ENCODE measurements at places on chromosomes 13 and 19.

DNA sequence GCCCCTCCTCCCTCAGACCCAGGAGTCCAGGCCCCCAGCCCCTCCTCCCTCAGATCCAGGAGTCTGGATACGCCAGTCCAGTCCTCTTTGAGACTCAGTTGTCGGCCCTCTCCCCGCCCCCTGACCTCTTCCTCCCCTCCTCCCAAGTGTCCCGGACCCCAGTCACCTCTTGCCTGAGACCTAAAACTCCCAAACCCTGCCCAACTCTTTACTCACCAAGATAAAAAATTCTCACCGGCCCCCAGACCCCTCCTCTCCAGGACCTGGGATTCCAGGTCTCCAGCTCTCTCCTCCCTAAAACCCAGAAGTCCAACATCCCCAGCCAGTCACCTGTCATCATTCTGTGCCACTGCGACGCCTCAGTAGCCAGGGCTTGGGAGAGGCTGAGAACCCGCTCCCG is 1.4 kb upstream of the HSD17B14 start:
- DNase-seq, result no peak

GRCh38 chr19:11663181-11663591 is 65.9 kb downstream of the ZNF627 start:
- DNase-seq, result no peak

GRCh38 chr19:57947088-57947418 is 453 bp downstream of the ZNF256 start:
- no peak for DNase-seq

- DNase-seq, result no peak
Observed at GRCh38 chr13:43924549-43925245, 45.0 kb downstream of the LACC1 start.

DNA sequence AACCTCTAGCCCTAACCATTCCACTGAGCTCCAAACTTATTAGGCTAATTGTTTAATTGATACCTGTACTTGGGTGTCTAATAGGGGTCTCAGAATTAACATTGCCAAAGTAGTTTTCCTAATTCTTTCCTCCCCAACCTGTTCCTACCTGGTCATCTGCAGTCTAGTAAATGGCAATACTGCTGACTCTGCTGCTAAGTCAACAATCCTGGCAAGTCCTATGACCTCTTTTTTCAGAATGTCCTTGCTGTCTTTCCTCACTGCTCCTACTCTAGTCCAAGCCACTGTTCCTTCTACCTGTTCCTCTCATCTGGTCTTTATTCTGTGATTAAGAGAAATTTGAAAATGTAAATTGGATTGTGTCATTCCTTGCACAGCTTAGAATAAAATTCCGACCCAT is 143.9 kb downstream of the MTUS2 start:
- DNase-seq, result no peak

DNA sequence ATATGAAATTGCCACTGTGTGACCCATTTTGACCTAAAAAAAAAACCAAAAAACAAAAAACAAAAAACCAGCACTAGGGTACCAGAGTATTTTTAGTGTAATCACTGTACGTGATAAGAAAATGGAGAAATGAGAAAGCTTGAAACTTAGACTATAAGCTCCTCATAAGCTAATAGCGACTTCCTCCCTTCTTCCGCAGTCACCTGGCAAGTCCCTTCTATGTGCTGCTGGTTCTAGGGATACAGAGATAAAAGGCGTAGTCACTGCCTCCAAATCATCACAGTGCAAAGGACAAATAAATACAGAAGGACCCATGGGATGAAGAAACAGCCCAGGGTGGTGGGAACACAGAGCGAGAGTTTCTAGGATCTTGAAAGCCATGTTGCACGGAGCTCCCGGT is 190.3 kb downstream of the TM9SF2 start:
- DNase-seq, result no peak

DNA sequence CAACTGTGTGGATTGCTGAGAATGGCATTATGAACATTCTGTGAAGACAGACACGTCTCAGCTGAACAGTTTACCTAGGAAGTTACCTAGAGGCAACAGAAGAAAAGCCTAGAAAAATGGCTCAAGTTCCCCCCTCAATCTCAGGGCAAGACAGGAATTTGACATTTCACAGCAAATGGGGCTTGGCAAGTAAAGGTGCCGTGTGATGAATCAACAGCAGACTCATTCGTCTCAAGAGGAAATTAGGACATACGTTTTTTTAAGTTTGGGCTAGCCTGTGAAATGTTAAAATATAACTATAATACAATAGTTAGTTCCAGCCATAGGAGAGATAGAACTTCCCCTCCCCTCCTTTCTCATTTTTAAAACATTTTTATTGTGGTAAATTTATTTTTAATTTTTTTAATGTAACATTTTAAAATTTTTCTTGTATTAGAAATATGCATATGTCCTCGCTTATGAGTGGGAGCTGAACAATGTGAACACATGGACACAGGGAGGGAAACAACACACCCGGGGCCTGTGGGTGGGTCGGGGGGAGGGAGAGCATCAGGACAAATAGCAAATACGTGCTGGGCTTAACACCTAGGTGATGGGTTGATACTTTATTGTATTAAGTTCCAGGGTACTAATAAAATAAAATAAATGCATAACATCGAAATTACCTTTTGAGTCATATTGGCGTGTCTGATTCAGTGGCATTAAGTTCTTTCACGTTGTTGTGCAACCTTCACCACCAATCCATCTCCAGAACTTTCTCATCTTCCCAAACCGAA is 116.0 kb downstream of the COL4A2 start:
- DNase-seq, result no peak

DNA sequence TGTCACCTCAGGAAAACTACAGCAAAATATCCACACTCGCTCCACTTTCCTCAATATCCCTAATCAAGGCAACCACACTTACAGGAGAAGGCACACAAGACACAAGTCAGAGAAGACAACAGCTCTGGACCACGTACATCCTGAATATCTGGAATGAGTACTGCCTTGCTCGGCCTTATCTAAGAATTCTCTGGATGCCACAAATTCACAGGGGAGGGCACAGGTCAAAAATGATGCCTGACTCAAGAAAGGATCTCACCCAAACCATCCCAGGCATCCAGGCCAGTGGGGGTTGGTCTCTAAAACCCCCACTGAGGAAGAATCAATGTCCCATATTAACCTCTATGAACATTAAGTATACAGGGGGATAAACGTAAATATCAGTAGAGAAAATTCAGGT is 29.9 kb downstream of the ATP7B start:
- no peak for DNase-seq

GRCh38 chr19:17846146-17846545 is 1.6 kb downstream of the JAK3 start:
- DNase-seq, result no peak

GRCh38 chr19:50047671-50048070 is 21.9 kb downstream of the ZNF473 start:
- DNase-seq, result no peak

- no peak for DNase-seq
Observed at GRCh38 chr19:35228177-35228930, at the start of gene FAM187B. Gene FAM187B, minus strand, starts transcription at chr19:35228739. Its CDS starts 59 bp downstream, at chr19:35228680.

DNA sequence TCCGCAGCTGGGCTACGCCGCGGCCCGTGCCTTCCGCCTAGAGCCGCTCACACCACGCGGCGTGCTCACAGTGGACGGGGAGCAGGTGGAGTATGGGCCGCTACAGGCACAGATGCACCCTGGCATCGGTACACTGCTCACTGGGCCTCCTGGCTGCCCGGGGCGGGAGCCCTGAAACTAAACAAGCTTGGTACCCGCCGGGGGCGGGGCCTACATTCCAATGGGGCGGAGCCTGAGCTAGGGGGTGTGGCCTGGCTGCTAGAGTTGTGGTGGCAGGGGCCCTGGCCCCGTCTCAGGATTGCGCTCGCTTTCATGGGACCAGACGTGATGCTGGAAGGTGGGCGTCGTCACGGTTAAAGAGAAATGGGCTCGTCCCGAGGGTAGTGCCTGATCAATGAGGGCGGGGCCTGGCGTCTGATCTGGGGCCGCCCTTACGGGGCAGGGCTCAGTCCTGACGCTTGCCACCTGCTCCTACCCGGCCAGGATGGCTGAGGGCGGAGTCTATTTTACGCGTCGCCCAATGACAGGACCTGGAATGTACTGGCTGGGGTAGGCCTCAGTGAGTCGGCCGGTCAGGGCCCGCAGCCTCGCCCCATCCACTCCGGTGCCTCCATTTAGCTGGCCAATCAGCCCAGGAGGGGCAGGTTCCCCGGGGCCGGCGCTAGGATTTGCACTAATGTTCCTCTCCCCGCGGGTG is 7.4 kb downstream of the DBP start:
- no peak for DNase-seq

DNA sequence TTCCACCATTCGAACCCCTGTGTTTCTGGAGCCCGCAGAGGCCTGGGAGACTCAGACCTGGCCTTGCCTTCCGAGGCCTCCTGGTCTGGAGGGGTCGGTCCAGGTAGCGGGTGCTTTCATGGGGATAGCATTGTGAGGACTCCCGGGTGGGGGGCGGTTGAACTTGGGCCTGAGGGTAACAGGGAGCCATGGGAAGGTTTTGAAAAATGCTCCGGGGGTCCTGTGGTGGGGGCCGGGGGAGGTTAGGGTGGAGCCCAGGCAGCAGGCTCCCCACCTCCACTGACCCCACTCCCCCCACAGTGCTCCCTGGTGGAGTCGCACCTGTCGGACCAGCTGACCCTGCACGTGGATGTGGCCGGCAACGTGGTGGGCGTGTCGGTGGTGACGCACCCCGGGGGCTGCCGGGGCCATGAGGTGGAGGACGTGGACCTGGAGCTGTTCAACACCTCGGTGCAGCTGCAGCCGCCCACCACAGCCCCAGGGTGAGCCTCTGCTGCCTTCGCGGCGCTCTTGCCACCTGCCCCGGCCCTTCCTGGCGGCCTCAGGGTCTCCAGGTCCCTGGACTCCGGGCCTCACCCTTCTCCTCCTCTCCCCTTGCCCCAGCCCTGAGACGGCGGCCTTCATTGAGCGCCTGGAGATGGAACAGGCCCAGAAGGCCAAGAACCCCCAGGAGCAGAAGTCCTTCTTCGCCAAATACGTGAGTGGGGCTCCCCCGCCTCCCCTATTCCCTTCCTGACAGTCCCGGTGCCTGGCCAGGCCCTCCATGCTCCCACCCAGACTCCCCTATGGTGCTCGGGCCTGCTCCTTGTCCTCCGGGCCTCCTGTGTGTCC is 3.8 kb upstream of the GARIN5A start:
- DNase-seq, result no peak

- no peak for DNase-seq
Observed at GRCh38 chr19:3350014-3350663, 16.2 kb upstream of the NFIC start.

GRCh38 chr13:79992111-79992510 is 348.8 kb downstream of the SPRY2 start:
- DNase-seq, result no peak

- DNase-seq, result no peak
Observed at GRCh38 chr13:60973529-60973928, 442.1 kb downstream of the PCDH20 start.

DNA sequence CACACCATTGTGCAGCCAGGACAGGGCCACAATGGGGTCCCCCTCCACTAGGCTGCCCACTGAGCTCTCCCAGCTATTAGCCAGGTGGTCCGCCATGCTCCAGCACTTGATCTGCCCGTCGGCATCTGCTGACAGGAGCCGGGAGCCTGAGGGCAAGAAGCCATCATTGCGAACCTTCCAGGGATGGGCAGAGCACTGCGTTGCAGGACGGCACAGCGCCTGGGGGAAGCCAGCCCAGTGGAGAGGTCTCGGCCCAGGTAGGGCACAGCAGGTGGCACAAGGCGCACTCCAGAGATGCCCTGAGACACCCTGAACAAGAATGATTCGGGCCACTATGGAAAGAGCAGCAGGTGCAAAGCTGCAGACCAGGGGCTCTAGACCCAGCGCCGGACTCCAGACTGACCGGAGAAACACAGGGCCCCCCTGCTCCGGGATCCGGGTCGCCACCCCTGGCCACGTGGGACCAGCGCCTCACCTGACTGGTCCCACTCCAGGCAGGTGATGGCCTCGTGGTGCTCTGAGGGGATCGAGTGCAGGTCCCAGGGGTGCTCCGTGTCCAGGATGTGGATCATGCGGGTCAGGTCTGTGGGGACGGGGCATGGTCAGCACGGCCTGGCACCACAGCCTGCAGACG is 3.2 kb downstream of the MED16 start:
- no peak for DNase-seq

GRCh38 chr19:39390451-39390750 is 505 bp downstream of the PAF1 start:
- DNase-seq, result peak; percentile 73

- no peak for DNase-seq
Observed at GRCh38 chr13:111020021-111020420, 95.1 kb upstream of the ARHGEF7 start.

- DNase-seq, result no peak
Observed at GRCh38 chr19:10146142-10146541, 26.4 kb upstream of the EIF3G start.

DNA sequence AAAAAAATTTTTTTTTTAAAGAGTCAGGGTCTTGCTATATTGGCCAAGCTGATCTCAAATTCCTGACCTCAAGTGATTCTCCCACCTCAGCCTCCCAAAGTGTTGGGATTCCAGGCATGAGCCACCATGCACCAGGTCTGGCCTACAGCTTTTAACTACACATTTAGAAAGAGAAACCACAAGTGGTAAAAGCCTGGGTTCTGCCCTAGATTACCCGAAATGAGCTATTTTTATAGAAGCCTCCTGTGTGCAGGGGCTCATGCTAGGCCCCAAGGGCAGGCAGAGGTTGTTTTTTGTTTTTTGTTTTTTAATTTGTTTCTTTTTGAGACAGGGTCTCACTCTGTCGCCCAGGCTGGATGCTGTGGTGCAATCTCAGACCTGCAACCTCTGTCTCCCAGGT is 14.0 kb upstream of the MYADM start:
- no peak for DNase-seq

DNA sequence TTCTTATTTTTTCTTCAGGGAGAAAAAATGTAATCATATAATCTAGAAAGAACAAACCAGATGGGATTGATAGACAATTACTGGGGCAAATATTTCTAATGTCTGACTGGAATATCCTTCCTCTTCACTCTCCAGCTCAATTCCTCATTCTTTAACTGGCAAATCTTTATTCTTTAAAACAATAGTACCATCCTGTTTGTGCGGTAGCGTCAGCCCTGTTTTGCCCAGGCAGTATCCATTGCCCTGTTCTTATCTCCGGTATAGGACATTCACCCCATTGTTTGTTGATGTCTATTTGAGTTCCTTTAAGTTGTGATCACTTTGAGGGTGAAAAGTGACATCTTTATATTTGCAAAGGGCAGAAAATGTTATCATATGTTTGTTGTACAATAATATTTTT is 185.4 kb downstream of the POSTN start:
- no peak for DNase-seq

GRCh38 chr13:91134803-91135184 is 212.7 kb upstream of the MIR17HG start:
- DNase-seq, result no peak

- DNase-seq, result no peak
Observed at GRCh38 chr19:14187561-14187960, 18.4 kb downstream of the ADGRL1 start.

Measured in activated CD4-positive, alpha-beta T cell treated with anti-CD3 and anti-CD28 coated beads, Interleukin-2, amount 50 U/mL, for 24 hours (primary cell).